GM12891 (cell line): ENCODE measurements at places on chromosomes 4 and X.

- DNase-seq, result peak; percentile 5
Observed at GRCh38 chrX:22192419-22193060, 80.2 kb upstream of the CBLL2 start.

GRCh38 chr4:113824396-113824795 is 62.9 kb upstream of the CAMK2D start:
- no peak for DNase-seq

- DNase-seq, result no peak
Observed at GRCh38 chr4:57544811-57545654, 434.8 kb upstream of the IGFBP7 start.

DNA sequence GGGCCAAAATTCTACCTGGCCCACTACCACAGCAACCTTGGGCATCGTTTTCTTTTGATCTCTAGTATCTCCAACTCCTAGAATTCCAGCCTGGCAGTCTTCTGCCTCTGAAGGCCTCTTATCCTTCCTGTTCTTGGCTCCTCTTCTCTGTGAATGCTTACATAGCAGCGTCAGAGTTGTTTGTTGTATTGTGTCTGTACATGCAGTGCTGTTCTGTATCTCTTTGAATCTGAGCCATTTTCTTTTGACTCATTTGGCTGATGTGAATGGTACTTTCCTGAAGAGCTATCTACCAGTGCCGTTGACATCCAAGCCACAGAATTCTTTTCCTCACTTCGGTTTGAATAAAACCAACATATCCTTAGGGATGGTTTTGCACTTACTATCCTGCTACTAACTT is 79.2 kb downstream of the TMEM164 start:
- no peak for DNase-seq

DNA sequence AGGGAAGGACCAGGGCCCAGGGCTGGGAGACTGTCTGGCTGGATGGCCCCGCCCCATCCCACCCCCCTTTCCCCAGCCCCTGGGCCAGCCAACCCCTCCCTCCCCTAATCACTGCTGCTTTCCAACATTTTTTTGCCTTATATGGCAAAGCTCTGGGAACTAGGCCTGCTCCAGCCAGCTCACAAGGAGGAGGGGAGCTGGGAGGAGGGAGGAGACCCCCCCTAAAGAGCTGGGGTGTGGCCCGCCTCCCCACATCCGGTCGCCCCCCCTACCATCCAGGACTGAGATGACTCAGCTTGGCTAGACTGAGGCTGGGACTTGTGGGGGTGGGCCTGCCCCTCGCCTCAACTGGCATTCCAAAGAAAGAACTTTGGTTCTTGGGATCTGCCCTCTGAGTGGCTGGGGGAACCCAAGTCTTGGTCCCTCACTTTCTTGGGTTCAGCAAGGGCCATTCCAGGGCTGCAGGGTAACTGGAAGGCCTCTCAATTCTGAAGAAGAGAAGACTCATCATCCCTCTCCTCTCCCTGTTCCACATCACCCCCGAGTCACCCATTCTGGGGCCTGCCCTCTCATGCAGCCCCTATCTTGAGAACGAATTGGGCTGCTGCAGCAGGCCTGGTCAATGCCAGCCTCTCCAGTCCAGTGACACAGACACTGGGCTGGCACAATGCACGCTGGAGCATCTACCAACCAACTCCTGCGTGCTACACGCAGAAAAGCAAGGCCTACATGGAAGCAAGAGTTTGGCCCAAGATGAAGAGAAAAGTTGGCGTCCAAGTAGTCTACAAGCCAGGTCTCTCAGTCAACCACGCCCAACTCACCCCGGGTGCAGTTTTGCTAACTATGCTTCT is 4.8 kb downstream of the FLNA start:
- DNase-seq, result no peak

DNA sequence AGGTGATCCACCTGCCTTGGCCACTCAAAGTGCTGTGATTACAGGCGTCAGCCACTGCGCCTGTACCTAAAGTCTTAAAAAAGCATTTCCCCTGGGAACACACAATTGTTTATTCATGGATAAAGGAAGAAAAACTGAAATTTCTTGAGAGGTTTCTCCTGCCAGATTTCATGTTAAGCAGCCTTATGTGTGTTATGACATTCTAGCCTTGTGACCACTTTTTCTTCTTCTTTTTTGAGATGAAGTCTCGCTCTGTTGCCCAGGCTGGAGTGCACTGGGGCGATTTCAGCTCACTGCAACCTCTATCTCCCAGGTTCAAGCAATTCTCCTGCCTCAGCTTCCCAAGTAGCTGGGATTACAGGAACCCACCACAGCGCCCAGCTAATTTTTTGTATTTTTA is 57.8 kb upstream of the PLAC8 start:
- DNase-seq, result no peak

DNA sequence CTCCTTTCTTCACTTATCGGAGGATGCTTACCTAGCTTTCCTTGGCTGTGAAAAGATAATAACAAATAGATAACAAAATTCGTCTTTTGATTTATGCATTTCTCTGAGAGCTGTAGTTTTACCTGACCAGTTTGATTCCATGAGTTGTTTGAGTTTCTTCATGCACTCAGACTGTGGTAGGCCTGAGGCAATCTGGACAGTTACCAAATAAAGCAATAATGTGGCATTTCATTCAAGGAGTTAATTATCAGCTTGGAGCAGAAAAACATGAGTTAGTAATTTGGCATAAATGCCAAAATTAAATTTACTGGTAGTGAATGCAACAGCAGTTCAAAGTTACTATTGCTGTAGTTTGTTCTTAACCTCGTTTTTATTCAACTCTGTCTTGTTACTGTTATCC is 53.5 kb downstream of the FABP2 start:
- DNase-seq, result no peak

DNA sequence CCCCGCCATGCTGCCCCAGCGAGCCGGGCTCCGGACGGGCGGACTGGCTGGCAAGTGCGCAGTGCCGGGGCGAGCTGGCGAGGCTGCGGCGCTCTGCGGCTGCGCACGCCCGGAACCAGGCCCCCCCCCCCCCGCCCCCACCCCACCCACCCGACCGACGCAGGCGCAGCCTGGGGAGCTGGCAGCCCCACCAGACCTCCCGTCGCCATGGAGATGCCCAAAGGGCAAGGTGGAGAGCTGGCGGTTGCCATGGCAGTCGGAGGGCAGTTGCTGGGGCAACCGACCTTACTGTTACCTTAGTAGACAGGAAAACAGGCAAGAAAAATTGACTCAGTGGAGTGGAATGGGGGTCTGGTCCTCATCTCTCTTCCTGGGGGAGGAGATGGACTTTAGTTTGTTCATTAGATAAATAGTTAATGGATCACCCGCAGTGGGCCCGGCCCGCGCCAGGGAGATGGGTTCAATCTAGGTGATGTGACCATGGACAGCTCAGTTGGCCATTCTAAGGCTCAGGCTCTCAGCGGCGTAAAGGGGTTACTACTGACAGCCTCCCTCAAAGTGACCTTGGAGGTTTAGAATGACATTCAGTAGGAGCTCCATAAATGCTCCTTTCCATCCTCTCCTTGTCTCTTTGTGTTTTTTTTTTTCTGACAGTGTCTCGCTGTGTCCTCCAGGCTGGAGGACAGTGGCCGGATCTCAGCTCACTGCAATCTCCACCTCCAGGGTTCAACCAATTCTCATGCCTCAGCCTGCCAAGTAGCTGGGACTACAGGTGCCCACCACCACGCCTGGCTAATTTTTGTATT is at the start of gene PCSK1N:
Gene PCSK1N, minus strand, starts transcription at position 87 of the 806 bp plus-strand sequence. Its CDS starts 78 bp downstream, at position 9.
- DNase-seq, result no peak

DNA sequence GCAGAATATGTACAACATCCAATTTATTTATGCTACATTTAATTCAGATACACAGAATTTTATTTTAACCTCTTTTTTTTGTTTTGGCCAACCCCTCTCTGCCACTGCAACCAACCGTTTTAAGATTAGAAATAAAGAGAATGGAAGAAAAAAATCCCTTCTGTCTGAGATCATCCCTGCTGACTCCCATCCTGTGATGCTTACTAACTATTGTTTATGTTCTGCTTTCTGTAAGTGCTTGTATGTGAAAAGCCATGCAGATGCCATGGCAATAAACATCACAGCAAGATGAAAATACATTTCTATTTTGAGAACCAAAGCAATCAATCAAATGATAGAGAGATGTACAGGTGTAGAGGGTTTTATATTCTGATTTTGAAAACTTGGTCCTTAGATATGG is 70.1 kb downstream of the GABRB1 start:
- DNase-seq, result no peak

- DNase-seq, result no peak
Observed at GRCh38 chr4:109166126-109166525, 136.3 kb downstream of the COL25A1 start.

DNA sequence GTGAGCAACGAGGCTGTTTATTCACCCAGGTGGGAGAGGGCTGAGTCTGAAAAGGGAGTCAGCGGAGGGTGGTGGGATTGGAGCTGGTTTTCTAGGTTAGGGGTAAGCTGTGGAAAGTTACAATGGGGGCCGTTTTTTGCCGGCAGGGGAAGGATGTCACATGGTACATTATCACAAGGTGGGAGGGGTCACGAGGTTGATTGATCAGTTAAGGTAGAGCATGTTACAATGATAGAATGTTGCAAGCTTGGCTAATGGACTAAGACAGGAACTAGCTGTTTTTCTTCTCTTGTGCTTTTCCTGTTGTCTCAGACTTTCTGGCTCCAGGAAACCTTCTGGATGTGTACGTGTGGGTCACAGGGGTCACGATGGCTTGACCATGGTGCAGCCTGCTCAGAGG is 536.3 kb upstream of the HTR2C start:
- DNase-seq, result no peak

DNA sequence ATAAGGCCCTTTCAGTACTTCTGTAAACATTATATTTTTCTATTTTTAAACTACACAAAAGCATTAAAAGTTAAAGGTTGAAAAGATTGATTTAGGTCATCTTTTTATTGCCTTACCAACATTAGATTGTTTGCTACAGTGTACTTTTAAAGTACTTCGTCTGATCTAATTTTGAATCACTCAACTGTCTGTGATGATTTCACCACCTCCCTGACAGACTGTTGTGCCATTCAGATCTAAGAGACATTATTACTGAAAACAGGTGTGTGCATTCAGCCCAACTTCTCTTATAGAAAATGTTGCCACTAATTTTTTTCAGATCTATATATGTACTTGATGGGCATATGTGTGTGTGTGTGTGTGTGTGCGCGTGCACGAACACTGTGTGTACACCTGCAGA is 39.3 kb downstream of the GASK1B start:
- DNase-seq, result no peak

DNA sequence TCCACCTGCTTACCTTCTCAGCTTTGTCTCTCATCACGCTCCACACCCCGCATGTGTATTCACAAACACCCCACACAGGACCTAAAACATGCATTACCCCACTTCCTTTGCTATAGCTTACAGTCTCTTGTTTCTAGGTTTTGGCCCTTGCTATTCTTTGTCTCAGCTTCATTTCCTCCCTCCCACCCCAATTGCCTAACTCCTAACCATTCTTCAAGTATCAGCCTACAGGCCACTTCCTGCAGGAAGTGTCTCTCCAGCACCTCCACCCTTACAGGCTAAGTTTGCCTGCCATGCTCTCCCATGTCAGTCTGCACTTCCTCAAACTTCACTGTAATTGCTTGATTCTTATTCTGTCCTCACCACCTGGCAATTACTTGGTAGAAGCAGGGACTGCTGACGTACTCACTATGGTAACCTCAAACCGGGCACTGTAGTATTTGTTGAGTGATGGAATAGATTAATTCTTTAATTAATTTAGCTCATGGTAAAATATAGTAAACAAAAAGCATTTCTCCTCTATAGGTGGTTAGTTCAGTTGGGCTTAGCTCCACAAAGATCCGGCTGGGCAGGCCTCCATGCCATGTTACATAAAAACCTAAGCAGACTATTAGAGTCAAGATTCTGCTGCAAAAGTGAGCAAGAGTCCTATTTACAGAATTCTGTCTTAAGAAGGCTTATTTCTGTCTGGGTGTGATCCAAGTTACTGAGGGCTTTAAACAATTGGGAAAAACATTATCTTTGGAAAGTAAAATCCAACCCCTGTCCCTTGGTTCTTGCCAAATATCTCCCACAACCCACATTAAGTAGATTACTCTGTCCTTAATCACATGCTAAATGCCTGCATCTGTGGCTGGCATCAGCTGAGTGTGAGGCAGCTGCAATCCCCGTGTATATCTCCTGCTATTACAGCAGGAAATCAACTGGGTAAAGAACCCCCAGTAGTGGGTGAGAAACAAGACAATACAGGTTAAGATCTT is 124.7 kb upstream of the CPEB2 start:
- no peak for DNase-seq

- no peak for DNase-seq
Observed at GRCh38 chr4:177483271-177483670, 41.0 kb upstream of the AGA start.
